ENCODE measurements at places on chromosomes 12 and 14.

DNA sequence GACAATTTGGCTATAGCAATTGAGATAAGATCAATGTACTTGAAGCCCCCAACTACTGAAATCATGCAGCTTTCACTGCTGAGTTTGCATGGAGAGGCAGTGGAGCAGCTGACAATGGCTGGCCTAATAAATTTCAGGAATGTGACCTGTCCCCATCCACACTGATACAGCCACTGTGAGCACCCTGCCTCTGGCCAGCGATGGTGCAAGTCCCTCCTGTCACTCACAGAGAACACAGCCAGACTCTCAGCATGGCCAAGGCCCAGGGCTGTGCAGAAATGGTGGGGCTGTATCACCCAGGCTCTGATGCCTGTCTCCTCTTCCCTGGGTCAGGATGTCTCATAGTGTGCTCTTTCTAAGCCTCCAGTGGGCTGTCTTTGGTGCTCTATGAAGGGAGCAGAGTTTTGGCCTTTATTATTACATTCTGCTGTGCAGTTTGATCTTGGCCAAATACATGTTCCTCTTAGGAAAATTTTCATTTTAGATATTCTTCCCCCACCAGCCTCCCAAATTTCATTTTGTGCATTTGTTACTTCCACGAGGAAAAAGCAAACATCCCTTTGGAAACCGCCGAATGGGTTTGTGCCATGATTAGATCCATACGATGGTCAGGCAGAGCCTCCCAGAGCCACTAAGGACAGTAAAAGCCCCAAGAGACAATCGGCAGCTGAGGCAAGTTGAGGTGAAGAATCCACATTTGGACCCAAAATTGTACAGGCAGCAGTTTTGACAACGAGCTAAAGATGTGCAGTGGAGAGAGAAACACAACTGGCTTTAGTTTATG, 85.1 kb upstream of the WSCD2 start:
- no peak for DNase-seq

GRCh38 chr12:112525426-112525809, 106.7 kb downstream of the PTPN11 start:
- DNase-seq, result no peak

DNA sequence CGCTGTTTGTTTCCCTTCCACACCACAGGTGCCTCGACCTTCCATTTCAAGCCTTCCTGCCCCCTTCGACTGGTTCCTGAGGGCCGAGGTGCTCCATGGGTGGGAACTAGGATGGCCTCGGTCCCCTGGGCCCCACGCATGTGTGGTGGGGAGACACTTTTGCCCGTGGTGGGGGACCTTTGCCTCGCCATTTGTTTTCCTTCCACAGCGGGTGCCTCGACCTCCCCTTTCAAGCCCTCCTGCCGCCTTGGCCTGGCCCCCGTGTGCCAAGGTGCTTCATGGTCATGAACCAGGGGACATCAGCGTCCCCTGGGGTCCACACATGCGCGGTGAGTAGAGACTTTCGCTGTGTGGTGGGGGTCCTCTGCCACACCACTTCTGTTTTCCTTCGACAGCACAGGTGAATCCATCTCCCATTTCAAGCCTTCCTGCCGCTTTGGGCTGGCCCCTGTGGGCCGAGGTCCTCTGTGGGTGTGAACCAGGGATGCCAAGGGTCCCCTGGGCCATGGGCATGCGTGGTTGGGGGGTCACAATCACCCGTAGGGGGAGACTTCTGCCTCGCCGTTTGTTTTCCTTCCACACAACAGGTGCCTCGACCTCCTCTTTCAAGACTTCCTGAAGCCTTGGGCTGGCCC, 364.4 kb downstream of the ALG10 start:
- DNase-seq, result no peak

GRCh38 chr12:120834489-120835303, 69.5 kb downstream of the SPPL3 start:
- DNase-seq, result no peak

- no peak for DNase-seq
Observed at GRCh38 chr14:43012817-43013216, 1406.1 kb downstream of the LRFN5 start.

DNA sequence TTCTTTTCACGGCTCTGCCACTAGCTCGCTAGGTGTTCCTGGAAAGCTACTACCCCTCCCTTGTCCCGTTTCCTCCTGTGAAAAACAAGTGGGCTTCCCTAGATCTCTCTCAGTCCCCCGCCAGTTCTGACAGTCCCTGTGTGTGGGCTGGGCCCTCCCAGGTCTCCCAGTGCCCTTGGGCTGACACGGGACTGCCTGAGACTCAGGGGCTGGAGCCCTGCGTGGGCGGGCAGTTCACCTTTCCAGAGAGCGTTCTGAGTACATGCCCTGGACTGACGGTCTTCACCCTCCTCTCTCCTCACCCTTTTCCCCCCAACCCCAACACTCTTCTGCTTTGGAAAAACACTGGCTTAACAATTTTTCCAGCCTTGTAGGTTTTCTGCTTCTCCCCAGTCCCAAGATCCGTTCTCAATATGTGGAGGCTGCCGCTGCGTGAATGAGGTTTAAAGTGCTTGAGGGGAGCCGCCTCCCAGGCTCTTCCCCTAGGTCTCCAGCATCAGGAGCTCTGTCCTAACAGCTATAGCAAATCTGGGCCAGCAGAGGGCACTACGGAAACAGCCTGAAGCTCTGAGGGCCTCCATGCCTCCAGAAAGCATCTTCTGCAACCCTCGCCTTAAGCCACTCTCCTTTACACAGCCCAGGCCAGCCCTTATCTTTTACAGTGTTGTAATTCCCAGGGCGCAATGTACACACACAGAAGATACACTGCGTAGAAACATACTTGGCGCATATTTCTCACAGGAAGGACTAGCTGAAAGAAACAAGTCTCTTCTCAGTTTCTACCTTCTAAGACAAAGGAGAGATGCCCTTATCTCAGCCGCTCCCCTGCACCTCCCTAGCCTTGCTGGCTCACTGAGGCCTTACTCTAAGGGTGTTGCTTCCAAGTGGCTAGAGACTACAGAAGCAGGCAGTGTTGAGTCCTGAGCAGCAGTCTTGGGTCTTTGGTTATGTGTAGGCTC, 10.4 kb upstream of the DCD start:
- DNase-seq, result peak; percentile 32

- no peak for DNase-seq
Observed at GRCh38 chr12:57846285-57846576, 298 bp downstream of the CTDSP2 start.

GRCh38 chr12:123387508-123388176, 3.7 kb downstream of the KMT5A start:
- DNase-seq, result no peak

DNA sequence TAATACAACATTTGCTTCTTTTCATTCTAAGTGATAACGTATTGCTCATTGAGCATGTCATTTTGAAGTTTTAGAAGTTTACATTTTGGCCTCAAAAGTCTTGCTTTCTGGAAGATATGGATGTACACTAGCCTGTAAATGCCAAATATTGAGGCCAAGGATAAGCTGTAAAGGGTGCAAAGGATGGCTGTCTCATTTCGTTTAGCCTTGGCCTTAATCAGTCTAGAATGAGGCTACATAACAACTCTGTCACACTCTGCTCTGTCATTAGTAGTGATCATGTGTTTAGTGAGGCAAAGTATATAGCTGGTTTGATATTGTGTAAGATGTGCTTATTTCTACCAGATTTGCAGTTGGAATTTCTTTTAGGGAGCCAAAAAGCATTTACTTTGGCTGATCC, 344.5 kb downstream of the TMTC2 start:
- DNase-seq, result no peak

GRCh38 chr14:100621806-100622205, 34.6 kb upstream of the BEGAIN start:
- DNase-seq, result no peak

DNA sequence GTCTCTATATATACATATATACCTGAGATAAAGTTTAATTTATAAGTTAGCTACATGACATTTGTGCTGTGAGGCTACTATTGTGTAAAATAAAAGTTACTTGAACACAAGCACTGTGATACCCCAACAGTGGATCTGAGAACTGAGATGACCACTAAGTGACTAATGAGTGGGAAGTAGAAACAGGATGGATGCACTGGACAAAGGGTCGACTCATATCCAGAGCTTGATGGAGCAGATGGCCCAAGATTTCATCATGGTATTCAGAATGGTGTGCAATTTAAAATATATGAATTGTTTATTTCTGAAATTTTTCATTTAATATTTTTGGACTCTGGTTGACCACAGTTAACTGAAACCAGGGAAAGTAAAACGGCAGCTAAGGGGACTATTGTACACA, 908.6 kb upstream of the MDGA2 start:
- no peak for DNase-seq

DNA sequence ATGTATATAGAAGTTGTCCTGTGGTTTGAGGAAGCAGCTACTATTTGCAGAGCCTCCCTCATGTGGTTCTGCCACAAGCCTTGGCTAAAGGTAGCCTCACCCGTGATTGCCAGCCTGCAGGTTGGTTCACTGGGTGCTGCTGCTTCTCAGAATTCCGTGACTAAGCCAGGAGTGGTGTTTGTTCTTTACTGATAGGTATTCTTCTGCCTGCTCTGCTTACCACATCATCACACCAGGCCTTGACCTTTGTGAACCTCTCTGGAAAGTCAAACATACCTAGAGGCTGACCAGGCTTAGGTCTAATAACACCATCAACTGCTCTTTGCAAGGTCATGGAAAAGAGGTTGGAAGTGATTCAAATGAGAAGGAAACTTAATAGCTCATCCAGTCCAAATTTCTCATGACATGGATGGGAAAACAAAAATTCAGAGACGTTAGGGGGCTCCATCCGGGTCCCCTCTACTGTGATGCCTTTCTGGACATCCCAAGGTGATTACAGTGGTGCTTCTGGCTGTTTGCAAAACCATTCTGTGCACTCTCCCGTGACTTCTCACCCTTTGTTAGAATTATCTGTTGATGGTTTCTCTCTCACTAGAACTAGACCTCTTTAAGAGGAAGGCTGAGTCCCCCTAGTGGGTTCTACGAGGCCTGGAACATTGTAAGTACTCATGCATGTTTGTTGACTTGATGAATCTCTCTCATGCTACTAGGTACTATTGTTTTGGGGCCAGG, 8.5 kb upstream of the SOCS2 start:
- no peak for DNase-seq

Data from left colon (tissue), 2 donors.